ENCODE measurements at places on chromosomes 16 and 17. TPM values are rescaled to one million over a fixed set of nuclear protein-coding genes. Genes with fewer than 3 reads are reported as not detected.

Gene TBC1D28
- not detected for total RNA-seq

- H3K36me3 ChIP-seq: no peaks in the 10 kb centered on the region
- peaks cover 33% of the 10 kb centered on the region for H3K27me3 ChIP-seq
- H3K4me1 ChIP-seq: peaks cover 8% of the 10 kb centered on the region
- H3K4me3 ChIP-seq: no peak overlapping the region
Observed at GRCh38 chr16:55506083-55506482, 2.8 kb upstream of the LPCAT2 start.

GRCh38 chr16:65111306-65111705, 10.6 kb downstream of the CDH11 start:
- no peak overlapping the region for H3K4me3 ChIP-seq
- no peak overlapping the region for H3K27ac ChIP-seq
- no peaks in the 10 kb centered on the region for H3K4me1 ChIP-seq
- DNase-seq: no peak
- H3K27me3 ChIP-seq: no peaks in the 10 kb centered on the region
- H3K36me3 ChIP-seq: no peaks in the 10 kb centered on the region

GRCh38 chr17:35192708-35193107, 1.5 kb downstream of the SLC35G3 start:
- H3K4me3 ChIP-seq: no peak overlapping the region
- no peak overlapping the region for H3K27ac ChIP-seq
- peaks cover 17% of the 10 kb centered on the region for H3K4me1 ChIP-seq
- no peaks in the 10 kb centered on the region for H3K27me3 ChIP-seq
- DNase-seq: no peak

GRCh38 chr16:8751481-8752311, 45.7 kb downstream of the TMEM186 start:
- H3K27ac ChIP-seq: no peak overlapping the region
- no peak overlapping the region for H3K4me3 ChIP-seq
- H3K4me1 ChIP-seq: no peaks in the 10 kb centered on the region
- no peak for DNase-seq

- H3K36me3 ChIP-seq: no peaks in the 10 kb centered on the region
- no peaks in the 10 kb centered on the region for H3K4me1 ChIP-seq
- no peak overlapping the region for H3K4me3 ChIP-seq
- H3K27me3 ChIP-seq: no peaks in the 10 kb centered on the region
Observed at GRCh38 chr16:13148836-13149235, 247.4 kb downstream of the SHISA9 start.

DNA sequence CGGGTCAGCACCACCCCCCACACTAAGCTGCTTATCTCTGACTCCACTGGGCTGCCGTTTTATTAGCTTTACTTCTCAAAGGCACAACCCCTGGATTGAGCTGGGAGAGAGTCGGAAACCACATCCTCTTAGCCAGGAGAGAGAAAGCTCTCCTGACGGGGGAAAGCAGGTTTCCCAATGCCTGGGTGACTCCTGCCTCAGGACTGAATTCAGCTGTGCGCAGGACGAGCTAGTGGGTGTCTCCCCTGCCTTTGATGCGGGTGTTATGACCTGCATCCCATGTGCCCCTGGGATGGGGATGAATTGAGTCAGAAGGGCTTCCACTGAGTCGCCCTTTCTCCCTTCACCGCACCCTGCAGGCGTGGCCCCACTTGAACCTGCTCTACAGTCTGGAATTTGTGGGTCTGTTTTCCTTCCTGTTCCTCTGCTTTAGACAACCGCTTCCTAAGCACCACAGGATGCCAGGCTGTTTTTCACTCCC, 819.2 kb upstream of the EEF2KMT start:
- H3K4me1 ChIP-seq: no peaks in the 10 kb centered on the region
- H3K27ac ChIP-seq: no peak overlapping the region
- no peaks in the 10 kb centered on the region for H3K27me3 ChIP-seq
- H3K4me3 ChIP-seq: no peak overlapping the region
- no peak for DNase-seq

- H3K27ac ChIP-seq: peak overlapping the region; percentile 45
- peak; percentile 18 for DNase-seq
- H3K27me3 ChIP-seq: peaks cover 25% of the 10 kb centered on the region
- H3K36me3 ChIP-seq: no peaks in the 10 kb centered on the region
- H3K4me1 ChIP-seq: no peaks in the 10 kb centered on the region
- no peak overlapping the region for H3K4me3 ChIP-seq
Observed at GRCh38 chr17:79652999-79653643, 42.3 kb upstream of the RBFOX3 start.

GRCh38 chr17:39820987-39821386, 43.1 kb downstream of the IKZF3 start:
- no peaks in the 10 kb centered on the region for H3K27me3 ChIP-seq
- H3K4me3 ChIP-seq: no peak overlapping the region
- no peak for DNase-seq
- peak overlapping the region; percentile 88 for H3K27ac ChIP-seq
- H3K4me1 ChIP-seq: peaks cover 44% of the 10 kb centered on the region

GRCh38 chr17:6492892-6493674, 48.8 kb downstream of the PIMREG start:
- H3K4me1 ChIP-seq: peaks cover 14% of the 10 kb centered on the region
- peaks cover 18% of the 10 kb centered on the region for H3K27me3 ChIP-seq
- H3K27ac ChIP-seq: no peak overlapping the region
- H3K4me3 ChIP-seq: no peak overlapping the region
- no peaks in the 10 kb centered on the region for H3K36me3 ChIP-seq

DNA sequence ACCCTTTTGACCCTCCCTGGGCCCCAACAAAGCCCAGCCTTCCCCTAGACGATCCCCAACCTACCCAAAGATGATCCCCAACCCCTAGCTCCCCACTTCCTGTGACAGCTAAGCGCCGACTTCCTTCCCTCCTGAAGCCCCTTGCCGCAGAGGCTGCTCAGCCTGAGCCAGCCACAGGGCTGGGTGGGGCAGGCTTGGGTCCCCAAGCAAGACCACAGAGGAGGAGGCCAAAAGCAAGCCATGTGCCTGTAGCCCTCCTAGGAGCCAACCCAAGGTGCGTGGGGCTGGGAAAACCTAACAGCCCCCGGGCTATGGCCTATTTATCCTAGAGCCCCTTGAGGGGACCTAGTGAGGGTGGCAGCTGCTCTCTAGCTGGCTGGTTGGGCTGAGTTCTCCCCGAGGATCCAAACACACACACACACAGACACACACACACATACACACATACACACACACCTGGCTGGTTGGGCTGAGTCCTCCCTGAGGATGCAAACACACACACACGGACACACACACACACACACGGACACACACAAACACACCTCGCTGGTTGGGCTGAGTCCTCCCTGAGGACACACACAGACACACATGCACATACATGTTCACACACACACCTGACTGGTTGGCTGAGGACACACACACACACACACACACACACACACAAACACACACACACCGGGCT, 4.8 kb downstream of the ARRB2 start:
- peak; percentile 88 for DNase-seq
- peaks cover 64% of the 10 kb centered on the region for H3K36me3 ChIP-seq
- H3K4me3 ChIP-seq: peak overlapping the region; percentile 82
- H3K27ac ChIP-seq: peak overlapping the region; percentile 94
- H3K4me1 ChIP-seq: peaks cover 73% of the 10 kb centered on the region

DNA sequence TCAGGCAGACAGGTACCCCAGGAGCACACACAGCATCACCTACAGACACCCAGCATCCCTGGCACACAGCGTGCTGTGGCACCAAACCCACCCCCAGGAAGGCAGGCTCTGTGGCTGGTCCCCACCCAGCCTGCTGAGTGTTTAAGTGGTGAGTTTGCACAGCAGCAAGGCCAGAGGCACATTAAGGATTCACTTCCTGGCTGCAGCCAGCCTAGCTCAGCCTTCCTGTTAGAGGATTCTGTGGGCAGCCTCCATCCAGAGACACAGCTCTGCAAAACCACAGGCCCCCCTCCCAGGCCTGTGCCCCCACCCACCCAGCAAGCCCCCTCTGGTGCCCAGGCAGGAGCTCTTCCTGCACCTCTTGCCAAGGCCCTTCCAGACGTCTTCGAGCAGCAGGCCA, 36.1 kb upstream of the PHB1 start:
- peaks cover 11% of the 10 kb centered on the region for H3K27me3 ChIP-seq
- peak; percentile 45 for DNase-seq
- peaks cover 19% of the 10 kb centered on the region for H3K4me1 ChIP-seq
- no peak overlapping the region for H3K4me3 ChIP-seq
- H3K36me3 ChIP-seq: no peaks in the 10 kb centered on the region

DNA sequence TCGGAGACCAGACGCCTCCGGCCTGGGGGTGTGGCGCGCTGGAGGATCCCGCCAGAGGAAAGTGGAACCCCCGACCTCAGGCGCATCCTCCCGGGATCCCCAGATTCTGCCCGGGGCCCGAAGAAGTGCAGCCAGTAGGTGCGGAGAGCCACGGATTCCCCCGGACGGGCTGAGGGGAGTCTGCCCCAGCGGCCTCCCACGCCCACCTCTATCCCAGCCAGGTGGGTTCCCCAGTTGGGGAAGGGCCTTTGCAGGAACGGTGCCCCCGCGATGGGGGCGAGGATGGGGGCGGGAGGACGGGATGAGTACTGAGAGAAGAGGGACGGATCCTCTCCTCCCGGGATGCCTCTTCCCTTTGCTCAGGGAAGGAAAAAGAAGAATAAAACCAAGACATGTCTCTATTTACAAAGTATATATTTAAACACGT, 5.1 kb downstream of the CBX8 start:
- H3K4me3 ChIP-seq: no peak overlapping the region
- H3K27me3 ChIP-seq: peaks cover 55% of the 10 kb centered on the region
- H3K36me3 ChIP-seq: peaks cover 4% of the 10 kb centered on the region
- no peak for DNase-seq
- H3K27ac ChIP-seq: no peak overlapping the region

GRCh38 chr17:78330570-78331224, 29.2 kb downstream of the SOCS3 start:
- H3K4me1 ChIP-seq: peaks cover 30% of the 10 kb centered on the region
- peaks cover 8% of the 10 kb centered on the region for H3K27me3 ChIP-seq
- DNase-seq: no peak

GRCh38 chr16:73043828-73044467, 4.0 kb downstream of the ZFHX3 start:
- no peaks in the 10 kb centered on the region for H3K36me3 ChIP-seq
- H3K4me3 ChIP-seq: no peak overlapping the region
- no peaks in the 10 kb centered on the region for H3K4me1 ChIP-seq
- no peak for DNase-seq

- no peak overlapping the region for H3K27ac ChIP-seq
- H3K27me3 ChIP-seq: peaks cover 49% of the 10 kb centered on the region
- H3K36me3 ChIP-seq: peaks cover 1% of the 10 kb centered on the region
- DNase-seq: no peak
Observed at GRCh38 chr17:34163123-34163522, 92.0 kb upstream of the CCL2 start.

Gene CRISPLD2
- not detected for total RNA-seq

DNA sequence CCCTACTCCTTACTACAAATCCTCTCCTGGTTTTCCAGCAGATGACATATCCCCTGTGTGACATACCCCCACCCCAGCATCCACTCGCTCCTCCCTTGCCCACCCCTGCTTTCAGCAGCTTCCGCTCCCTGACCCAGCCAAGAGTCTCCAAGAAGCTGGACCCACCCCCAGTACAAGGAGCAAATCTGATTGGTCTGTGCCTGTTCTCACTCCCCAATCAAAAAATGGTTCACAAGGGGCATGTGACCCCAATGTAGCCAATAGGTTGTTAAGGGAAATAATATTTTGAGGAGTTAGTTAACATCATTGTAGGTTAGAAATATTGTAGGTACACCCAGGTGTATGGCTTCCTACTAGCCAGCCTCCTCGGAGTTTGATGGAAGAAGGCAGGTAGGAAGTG, 70.1 kb downstream of the GP2 start:
- no peaks in the 10 kb centered on the region for H3K36me3 ChIP-seq
- H3K4me1 ChIP-seq: no peaks in the 10 kb centered on the region
- no peak overlapping the region for H3K4me3 ChIP-seq

Gene EFCAB3
- not detected for total RNA-seq

GRCh38 chr16:67206129-67206837, 7.4 kb downstream of the ELMO3 start:
- peaks cover under 1% of the 10 kb centered on the region for H3K36me3 ChIP-seq
- no peak for DNase-seq
- H3K27ac ChIP-seq: no peak overlapping the region
- no peaks in the 10 kb centered on the region for H3K4me1 ChIP-seq
- no peaks in the 10 kb centered on the region for H3K27me3 ChIP-seq

DNA sequence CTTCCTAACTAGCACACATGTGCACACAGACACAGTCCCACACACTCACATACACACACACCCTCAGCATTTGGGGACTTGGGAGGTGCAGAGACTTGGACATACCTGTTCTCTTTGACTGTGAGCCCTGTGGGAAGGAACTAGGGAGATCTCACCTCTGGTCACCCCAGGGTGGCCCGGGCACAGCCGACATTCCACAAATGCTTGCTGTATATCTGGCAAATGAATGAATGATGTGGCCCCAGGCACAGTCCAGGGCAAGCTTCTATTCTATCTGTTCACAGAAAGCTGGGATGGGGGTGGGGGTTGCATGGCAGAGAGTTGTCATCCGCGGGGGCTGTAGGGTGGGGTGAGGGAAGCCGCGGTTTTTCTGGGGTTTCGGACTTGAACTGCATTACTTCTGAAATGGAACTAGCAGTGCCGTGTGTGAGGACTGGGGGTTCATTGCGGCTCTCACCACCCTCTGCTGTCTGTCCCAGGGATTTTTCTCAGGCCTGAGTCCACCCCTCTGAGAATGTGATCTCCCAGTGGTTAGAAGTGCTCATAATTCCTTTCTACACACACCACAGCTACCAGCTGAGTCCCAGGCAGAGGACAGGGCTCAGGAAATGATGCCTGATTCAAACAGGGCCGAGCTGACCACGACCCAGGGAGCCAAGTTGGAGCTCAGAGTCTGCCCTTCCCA, 3.3 kb upstream of the RIPOR1 start:
- H3K4me3 ChIP-seq: no peak overlapping the region
- no peak for DNase-seq
- no peak overlapping the region for H3K27ac ChIP-seq
- H3K36me3 ChIP-seq: no peaks in the 10 kb centered on the region

DNA sequence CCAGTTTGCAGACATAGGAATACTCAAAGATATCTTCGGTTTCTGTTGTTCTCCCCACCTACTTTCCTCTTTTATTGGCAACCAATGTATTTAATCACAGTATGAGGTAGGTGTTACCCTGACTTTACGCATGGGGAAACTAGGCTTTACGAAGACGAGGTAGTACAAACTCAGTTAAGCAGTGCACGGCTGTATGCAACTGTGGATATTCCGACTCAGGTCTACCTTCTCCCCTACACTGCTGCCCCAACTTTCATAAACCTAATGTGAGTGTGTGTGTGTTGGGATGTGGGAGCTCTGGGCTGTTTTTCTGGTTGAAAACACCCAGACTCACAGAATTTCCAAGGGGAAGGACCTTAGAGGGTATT, 1.2 kb upstream of the GPT2 start:
- no peaks in the 10 kb centered on the region for H3K36me3 ChIP-seq
- DNase-seq: no peak
- H3K27me3 ChIP-seq: peaks cover 31% of the 10 kb centered on the region
- H3K27ac ChIP-seq: no peak overlapping the region
- H3K4me3 ChIP-seq: peak overlapping the region; percentile 79
- peaks cover 15% of the 10 kb centered on the region for H3K4me1 ChIP-seq
